ENCODE measurements at places on chromosomes 3 and 15. TPM values are rescaled to one million over a fixed set of nuclear protein-coding genes. Genes with fewer than 3 reads are reported as not detected.

DNA sequence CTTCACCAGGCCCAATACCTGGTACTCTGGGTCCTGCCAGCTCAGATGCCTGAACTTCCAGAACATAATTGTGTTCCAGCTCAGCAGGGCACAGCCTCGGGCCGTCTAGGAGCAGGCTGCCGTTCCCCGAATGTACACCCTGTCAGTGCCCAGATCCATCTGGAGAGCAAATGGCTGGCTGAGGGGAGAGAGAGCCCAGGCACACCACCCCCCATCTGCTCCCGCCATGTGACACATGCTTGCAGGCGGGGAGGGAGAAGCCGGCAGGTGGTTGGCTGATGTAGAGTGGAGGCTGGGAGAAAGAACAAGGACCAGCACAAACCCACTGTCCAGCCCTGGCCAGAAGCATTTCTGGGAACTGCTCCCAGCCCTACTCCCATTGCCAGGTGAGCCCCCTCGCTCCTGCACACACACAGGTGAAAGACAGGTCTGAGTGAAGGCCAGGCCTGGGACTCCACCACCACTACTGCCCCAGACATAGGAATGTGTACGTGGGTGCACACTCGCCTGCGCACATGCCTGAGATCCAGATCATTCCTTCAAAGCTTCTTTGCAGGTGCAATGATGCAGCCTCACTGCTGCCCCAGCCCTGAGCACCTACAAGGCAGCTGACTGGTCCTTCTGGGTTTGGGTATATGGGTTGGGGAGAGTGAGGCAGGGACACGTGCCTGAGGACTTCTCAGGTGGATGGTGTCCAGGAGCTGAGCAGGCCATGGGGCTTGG, 53.5 kb downstream of the SEMA5B start:
- H3K36me3 ChIP-seq: no peaks in the 10 kb centered on the region
- no peaks in the 10 kb centered on the region for H3K27me3 ChIP-seq
- H3K4me3 ChIP-seq: no peak overlapping the region
- peak overlapping the region; percentile 71 for H3K27ac ChIP-seq
- H3K4me1 ChIP-seq: peaks cover 51% of the 10 kb centered on the region

DNA sequence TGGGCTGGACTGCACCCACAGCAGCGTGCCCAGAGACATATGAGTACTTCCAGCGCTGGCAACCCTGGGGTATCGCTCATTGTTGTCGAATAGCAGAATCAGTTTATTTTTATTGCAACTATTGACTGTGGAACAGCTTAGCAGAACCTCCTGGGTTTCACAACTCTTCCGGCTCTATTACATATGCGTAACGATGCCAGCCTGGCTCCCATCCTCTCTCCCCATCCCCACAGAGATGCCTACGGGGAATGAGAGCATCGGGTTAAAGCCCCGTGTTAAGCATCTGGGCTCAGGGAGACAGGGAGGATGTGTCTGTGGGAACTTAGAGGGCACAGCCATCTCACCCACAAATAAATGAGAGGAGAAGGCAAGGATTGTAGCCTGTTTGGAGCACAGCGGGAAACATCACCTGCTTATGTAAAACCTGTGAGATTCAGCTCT, 76.6 kb upstream of the DLG1 start:
- no peaks in the 10 kb centered on the region for H3K27me3 ChIP-seq
- peaks cover 13% of the 10 kb centered on the region for H3K4me1 ChIP-seq
- H3K36me3 ChIP-seq: no peaks in the 10 kb centered on the region
- H3K27ac ChIP-seq: no peak overlapping the region
- H3K4me3 ChIP-seq: no peak overlapping the region

DNA sequence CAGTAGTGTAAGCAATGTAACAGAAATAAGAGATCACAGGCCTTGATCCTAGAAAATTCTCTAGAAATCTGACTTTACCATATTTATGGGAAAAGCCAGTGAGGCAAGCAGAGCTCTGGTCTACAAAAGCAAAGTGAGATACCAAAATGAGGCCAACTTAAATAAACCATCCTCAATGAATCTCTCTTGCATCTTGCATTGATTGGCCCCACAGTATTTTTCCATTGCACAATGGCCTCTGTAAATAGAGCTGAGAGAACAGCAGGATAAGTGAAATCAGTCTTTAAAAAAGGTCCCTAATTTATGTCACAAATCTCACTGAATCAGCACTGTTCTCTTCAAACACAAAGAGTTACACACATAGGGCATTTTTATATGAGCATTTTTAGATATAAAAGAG, 8.9 kb downstream of the CFAP20DC start:
- no peak for DNase-seq
- no peaks in the 10 kb centered on the region for H3K27me3 ChIP-seq
- H3K4me1 ChIP-seq: no peaks in the 10 kb centered on the region
- no peak overlapping the region for H3K4me3 ChIP-seq
- H3K36me3 ChIP-seq: no peaks in the 10 kb centered on the region

DNA sequence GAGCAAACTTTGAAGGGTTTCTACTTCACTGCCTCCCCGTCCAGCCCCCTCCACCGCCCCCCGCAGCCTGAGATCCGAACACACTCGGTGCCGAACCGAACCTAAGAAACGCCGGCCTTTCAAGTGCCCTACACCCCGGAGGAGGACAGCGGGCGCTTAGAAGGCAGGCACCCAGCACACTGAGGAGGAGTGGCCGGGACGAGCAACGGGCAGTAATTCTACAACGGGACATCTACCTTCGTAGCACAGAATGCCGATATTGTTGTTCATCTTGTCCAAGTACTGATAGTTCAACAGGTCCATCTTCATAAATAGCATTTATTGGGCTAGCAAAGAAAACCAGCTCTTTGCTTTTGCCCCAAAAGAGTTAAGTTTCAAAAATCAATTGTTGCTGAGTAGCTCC, 513 bp downstream of the VGLL4 start:
- peak overlapping the region; percentile 92 for H3K27ac ChIP-seq
- peak overlapping the region; percentile 65 for H3K4me3 ChIP-seq
- H3K4me1 ChIP-seq: peaks cover 41% of the 10 kb centered on the region
- no peaks in the 10 kb centered on the region for H3K36me3 ChIP-seq
- H3K27me3 ChIP-seq: no peaks in the 10 kb centered on the region

- H3K27me3 ChIP-seq: no peaks in the 10 kb centered on the region
- no peaks in the 10 kb centered on the region for H3K36me3 ChIP-seq
- no peak overlapping the region for H3K4me3 ChIP-seq
- no peaks in the 10 kb centered on the region for H3K4me1 ChIP-seq
- peak overlapping the region; percentile 42 for H3K27ac ChIP-seq
These were observed 23.2 kb downstream of the CYP8B1 start for GRCh38 chr3:42852441-42852840.

DNA sequence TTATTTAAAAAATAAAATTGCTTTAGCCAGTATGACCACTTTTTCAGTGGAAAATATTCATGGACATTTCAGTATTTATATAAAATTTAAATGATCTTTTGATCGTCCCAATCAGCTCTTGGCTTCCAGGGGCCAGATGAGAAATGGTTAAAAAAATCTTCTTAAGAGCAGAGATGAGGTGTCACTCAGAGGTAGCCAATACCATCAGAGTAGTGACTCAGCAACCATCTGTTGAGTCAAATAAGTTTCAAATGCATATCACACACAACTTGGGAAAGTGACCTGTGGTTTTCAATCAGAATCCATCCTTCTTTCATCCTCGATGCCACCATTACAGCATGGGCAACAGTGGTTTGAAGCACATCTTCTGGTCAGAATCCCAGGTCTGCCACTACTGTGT, 958.8 kb upstream of the NR2F2 start:
- no peak overlapping the region for H3K27ac ChIP-seq
- no peaks in the 10 kb centered on the region for H3K4me1 ChIP-seq
- DNase-seq: no peak
- H3K36me3 ChIP-seq: no peaks in the 10 kb centered on the region

The TTLL13 gene
- total RNA-seq: not detected

GRCh38 chr15:73240866-73241499, 127.8 kb downstream of the HCN4 start:
- no peak overlapping the region for H3K27ac ChIP-seq
- H3K4me1 ChIP-seq: no peaks in the 10 kb centered on the region
- no peaks in the 10 kb centered on the region for H3K36me3 ChIP-seq
- no peak overlapping the region for H3K4me3 ChIP-seq

The SOX2 gene
- 6.9 TPM for total RNA-seq

GRCh38 chr15:79849789-79850188, 47.0 kb downstream of the MTHFS start:
- no peak for DNase-seq
- H3K27ac ChIP-seq: no peak overlapping the region
- no peak overlapping the region for H3K4me3 ChIP-seq
- H3K27me3 ChIP-seq: no peaks in the 10 kb centered on the region
- H3K4me1 ChIP-seq: no peaks in the 10 kb centered on the region
